Frontal cortex (tissue), 4 donors: ENCODE measurements at places on chromosomes 11 and 22.

DNA sequence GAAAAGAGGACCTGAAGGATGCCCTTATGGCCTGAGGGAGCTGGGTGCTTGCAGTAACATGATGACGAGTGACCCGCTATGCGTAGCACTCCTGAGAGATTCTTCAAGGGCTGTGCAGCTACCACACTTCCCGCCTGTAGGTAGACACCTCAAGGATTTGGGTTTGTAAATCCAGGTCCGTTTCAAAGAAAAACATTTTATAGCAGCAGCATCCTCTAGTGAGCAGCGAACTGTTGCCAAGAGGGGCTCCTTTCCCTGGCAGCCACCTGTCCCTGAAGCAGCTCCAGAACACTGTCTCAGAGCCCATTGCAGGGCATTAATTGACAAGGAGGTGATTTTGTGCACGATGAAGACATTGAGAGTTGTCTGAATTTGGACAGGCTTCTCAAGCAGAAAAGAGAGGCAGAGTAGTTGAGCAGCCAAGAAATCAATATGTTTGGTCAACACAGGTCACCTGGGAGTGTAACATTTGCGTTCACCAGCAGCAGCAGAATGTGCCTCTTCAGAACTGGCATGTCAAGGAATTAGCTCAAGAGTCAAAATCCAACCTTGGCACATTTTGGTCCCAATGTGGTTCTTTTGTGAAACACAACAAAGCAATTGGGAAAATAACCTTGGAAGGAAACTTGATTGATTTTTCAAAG is 209.8 kb upstream of the MTNR1B start:
- DNase-seq = no peak

GRCh38 chr11:68025047-68025446 is 5.4 kb upstream of the NDUFS8 start:
- no peak for DNase-seq

DNA sequence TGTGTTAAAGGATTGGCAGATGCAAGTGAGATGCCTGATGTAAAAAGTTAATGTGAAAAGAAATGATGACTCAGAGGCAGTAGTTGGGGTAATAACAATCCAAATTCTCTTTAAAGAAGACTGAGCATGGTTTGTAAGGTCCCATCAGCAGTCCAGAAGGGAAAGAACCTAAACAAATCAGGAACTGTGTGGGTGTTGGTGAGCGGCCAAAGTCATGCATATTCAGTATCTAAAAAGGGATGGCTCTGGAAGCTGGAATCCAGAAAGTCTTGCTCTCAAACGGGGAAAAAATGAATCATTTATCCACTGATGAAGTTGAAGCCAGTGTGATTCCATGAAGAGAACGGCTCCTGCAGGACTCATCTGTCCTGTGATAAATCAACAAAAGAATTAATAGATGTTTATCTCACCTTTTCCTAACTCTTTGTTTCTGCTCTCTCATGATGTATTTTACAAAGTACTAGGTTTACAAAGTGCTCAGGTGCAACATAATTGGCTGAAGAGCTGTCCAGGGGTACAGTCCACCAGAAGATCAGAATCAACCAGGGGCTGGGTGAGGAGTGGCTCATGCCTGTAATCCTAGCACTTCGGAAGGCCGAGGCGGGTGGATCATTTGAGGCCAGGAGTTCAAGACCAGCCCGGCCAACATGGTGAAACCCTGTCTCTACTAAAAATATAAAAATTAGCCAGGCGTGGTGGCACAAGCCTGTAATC is 20.5 kb upstream of the SORL1-AS1 start:
- DNase-seq = peak; percentile 54

DNA sequence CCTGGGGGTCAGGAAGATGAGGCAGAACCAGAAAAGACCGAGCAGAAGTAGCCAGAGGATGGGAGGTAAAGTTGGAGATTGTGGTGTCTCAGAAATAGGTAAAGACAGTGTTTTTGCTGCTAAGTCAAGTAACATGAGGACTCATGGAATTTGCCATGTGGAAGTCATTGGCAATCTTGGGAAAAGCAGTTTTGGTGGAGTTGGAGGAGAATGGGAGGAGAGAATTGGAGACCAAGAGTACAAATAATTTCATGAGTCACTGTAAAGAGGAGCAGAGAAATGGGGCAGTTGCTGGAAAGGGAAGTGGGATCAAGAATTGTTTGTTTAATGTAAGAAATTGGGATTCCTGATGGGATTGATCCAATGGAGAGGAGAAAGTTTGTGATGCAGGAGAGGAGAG is 111.7 kb downstream of the LRRC32 start:
- DNase-seq = no peak

- DNase-seq = no peak
These were observed 540.8 kb downstream of the INSC start for GRCh38 chr11:15655552-15655951.

- peak; percentile 10 for DNase-seq
These were observed 179.2 kb upstream of the ZBED5 start for GRCh38 chr11:11036848-11037732.

DNA sequence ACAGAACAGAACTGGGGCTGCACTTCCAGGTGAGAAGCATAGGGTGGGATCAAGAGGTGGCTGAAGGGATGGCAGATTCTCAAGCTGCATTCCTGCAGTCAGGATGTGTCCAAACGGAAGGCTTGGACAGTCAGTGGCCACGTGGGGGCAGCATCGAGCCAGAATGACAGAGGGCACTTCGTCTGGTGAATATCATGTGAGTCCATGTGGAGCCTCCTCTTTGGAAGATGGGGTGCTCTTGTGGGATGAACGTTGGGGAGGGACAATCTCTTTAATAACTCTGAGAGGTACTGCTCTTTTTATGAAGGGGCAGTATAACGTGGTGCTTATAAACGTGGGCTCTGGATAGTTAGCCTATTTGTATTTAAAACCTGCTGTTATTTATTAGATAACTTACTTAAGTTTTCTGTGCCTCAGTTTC is 154.9 kb upstream of the NAV2 start:
- DNase-seq = peak; percentile 65

DNA sequence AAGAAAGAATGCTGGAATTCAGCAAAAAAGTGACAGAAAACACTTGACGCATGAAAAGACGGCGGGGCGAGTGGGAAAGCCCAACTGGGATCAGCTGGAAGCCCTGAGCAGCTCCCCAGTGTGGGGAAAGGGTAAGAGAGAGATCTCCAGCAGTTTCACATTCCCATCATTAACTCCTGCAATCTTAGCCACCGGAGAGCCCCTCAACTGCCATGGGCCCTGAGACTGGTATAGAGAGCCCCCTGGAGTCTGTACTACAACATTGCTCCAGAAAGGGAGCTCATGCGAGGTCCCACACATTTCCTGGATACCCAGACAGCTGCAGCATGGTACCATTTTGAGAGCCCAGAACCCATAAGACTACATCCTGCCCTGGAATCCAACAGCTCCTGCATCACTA is 31.1 kb downstream of the MRGPRX4 start:
- no peak for DNase-seq

DNA sequence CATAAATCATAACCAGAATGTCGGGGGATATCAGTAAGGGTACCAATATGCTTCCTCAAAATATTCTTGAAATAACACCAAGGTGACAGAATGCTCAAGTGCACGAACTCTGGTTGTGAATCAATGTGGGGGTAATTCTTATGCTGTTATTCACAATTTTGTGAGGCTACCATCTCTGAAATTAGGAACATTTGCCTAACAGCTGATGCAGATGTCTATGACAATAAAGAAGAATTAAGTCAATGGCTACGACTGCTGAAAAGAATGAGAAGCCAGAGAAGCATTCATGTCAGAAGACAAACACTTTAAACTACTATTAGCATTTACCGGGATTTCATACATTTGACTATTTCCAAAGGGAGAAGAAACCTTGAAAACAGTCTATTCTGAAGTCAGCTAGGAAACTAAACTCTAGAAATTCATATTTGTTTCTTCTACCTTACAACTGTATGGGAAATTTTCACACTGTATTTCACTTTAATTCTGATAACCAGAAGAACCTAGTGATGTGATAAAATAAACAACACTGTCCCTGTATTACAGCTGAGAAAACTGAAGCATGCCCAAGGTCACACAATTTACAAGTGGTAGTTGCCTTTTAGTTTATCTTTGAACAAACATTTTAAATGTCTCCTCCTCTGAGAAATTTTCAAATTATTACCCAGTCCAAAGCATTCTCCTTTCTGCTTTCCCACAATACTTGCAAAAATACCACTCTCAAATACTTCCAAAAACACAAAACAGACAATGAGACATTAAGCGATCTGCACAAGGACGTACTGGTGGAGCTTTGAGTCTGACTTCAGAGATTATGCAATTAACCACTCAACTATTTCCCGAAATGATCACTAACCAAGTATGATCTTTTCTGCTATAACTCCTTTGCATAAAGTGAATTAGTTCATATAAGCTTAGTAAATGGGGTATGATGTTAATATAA is 18.0 kb upstream of the ARHGAP32 start:
- DNase-seq = no peak

- DNase-seq = no peak
These were observed 378.7 kb upstream of the ANO5 start for GRCh38 chr11:21814169-21814568.

GRCh38 chr11:94948070-94948617 is 25.2 kb downstream of the CWC15 start:
- no peak for DNase-seq

GRCh38 chr22:22070371-22070824 is 87.8 kb upstream of the TOP3B start:
- no peak for DNase-seq

- no peak for DNase-seq
These were observed 1.9 kb upstream of the OR6Q1 start for GRCh38 chr11:58028687-58029411.

DNA sequence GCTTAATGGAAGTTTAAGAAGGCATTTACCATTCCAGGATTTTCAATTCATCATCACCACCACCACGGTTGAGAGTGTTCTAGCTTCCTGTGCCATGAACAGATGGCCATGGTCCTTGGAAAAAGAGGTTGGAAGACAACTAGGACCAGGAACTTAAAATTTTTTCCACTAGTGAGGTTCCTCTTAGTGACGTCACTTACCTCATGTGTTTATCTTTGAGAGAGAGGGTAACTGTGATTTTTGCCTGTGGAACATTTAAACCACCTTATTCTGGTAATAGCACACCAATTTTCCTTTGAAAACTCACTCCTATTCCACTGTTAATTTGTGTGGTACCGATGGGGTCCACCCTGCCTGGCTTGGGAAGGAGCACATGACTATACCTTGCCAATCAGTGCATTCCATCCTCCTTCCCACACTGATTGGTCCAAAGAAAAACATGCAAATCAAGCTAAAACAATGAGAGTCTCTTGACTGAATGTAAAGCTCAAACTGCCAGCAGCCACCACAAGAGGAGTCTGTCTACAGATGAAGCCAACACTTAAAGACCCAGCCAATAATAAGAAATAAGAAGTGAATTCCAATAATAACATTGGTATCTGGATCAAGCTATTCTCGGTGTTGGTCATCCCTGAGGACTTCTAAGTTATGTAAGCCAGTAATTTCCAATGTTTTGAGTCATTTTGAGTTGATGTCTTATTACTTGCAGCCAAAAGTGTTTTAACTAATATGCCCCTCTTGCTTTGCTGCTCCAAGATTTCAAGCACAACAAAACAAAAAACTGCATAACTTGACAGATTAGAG is 111.8 kb downstream of the MPPED2 start:
- no peak for DNase-seq

DNA sequence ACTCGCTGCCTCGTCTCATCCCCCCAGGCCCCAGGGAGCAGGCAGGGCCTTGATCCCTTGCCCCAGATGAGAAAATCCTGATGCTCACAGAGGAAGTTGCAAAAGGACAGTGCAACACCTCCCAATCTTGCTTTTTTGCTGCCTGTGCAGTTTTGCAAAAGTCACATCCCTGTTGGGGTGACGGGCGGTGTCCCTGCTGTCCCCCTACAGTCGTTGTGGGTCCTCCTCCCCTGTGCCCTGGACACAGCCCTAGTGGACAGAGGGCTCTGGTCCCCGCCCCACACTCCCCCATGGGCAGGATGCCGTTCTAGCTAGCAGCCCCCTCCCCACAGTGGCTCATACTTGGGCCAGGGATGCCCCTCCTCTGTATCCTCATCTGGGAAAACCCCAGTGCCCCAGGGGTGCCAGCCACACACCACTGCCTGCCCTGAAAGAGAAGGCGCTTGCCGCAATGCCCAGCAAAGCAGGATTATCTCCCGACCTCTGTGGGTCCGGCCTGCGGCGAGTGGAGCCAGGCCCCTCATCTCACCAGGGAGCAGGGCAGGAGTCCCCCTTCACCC is 18.4 kb upstream of the CTSD start:
- DNase-seq = no peak

DNA sequence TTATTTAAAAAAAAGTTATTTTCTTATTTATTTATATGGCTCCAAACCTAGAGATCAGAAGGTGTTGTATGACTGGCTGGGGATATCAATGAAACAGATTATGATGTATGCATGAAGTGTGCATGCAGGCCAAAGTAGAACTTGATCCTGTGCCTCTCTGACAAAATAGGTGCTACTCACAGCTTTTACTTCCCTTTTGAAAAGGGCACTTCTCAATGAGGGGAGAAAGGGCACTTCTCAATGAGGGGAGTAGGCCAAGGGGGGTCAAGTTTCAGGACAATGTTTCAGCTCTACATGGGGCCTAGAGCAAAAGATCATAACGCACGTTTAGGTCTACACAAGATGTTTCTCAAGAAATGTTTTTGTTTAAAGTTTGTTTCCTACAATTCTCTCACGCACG is 397.5 kb downstream of the ETS1 start:
- no peak for DNase-seq

DNA sequence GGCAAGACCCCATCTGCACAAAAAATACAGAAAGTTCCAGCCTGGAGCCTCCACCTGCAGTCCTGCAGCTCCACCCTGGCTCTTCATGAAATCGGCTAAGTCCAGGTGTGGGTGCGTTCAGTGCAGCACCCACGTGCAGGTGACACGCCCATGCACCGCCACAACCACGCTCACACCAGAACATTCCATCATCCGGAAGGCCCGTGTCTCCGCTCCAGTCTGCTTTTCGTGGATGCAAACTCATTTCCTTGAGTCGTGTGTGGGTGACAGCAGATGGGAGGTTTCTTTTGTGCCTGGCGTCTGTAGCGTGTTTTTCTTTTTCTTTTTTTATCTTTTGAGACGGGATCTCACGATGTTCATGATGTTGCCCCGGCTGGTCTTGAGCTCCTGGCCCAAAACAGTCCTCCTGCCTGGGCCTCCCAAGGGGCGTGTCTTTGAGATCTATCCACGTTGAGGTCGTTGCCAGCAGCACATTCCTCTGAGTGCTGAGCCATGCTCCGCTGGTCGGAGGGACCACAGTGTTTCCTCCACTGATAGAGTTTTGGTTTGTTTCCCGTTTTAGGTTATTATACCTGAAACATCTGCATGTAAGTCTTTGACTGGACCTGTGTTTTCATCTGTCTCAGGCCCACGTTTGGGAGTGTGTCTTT is 7.2 kb downstream of the PTDSS2 start:
- no peak for DNase-seq

GRCh38 chr11:67345247-67345919 is 8.0 kb downstream of the POLD4 start:
- DNase-seq = no peak

GRCh38 chr11:117498791-117499190 is 171.1 kb downstream of the CEP164 start:
- no peak for DNase-seq
